ENCODE measurements at places on chromosomes 3 and 15.
A peak's percentile ranks its signal among the peaks of the same experiment; 100 is the strongest.

GRCh38 chr15:40875991-40876730, 2.1 kb upstream of the RHOV start:
- DNase-seq, result no peak

GRCh38 chr3:56118968-56119367, 349.3 kb downstream of the ERC2 start:
- no peak for DNase-seq

GRCh38 chr3:67648229-67648628, 6.2 kb downstream of the SUCLG2 start:
- no peak for DNase-seq

- DNase-seq, result no peak
These were observed 13.8 kb upstream of the ADPGK start for GRCh38 chr15:72797338-72797689.

GRCh38 chr3:55330355-55330754, 156.8 kb downstream of the WNT5A start:
- DNase-seq, result no peak

- DNase-seq, result no peak
These were observed 105.9 kb upstream of the MLF1 start for GRCh38 chr3:158465074-158465473.

DNA sequence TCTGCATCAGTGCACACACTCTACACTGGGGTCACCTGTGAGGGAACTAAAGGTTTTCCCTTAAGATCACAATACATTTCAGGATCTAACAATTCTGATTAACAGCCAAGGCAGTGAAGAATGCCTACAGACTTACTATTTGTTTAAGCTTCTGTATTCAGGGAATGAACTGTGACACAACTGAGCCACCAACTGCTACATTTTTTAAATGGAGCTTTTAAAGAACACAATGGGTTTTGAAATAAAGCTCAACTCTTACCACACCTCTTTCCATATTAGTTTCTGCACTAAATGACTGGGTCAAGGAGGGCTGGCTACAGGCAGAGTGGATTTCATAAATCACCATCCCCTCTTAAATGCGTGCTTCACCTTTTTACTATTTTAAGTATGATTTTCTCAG, 100.2 kb downstream of the TMCC1 start:
- no peak for DNase-seq

DNA sequence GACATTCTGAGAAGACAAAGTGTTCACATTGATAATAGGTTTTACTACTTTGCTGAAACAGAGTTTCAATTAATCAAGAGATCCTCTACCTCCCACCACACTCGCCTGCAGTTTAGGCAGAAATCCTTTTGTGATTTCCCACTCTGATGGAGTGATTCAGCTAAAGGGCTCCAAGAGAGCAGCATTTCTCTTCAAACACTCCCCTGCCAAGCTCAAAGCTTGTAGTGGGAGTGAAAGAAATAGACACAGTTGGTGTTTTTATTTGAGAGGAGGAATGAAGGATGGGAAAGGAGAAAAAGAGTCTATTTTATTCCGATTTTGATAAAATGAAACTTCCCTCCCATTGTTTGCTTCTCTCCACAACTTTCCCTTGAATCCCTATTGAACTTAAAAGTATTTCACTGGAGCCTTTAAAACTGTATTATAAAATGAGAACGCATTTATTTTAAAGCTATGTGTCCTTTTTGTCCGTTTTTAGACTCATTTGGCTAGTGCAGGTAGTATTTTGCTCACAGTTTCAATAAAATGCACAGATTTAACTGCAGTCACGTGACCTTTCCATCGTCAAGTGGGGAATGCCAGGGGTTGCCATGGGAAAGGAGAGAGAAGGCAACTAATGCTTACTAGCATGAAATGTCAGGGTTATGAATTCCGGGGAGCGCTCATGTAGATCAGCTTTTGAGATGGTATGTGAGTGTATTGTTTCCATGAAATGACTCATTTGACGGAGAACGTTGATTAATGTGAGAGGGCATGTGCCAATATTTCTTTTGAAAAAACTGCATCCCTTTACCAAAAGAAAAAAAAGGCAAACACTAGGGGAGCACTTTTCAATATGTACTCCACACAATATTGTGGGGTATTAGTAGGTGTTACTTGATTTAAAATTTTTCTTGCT, 7.7 kb upstream of the OSBPL11 start:
- DNase-seq, result no peak

DNA sequence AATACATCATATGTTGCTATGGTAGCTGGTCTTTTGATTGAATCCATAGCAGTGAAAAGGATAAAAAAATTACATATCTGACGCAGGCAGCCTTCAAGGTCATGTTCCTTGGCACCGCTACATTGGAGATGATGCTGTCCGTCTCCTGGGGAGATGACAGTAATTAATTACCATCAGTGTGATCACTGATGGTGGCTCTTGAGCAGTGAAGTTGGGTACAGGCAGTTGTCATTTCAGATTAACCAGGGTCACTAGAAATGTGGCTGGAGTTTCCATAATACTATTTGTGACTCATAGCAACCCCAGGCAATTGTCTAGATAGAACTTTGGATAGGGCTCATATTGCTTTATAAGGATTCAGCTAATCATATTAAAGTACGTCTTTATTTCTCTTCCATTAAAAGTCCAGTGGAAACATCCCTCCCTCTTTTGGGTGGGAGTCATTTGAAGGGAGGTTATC, 136.3 kb downstream of the THSD4 start:
- no peak for DNase-seq

GRCh38 chr3:187315872-187316271, 24.3 kb upstream of the MASP1 start:
- DNase-seq, result no peak

GRCh38 chr3:31958701-31959152, 22.3 kb downstream of the OSBPL10 start:
- DNase-seq, result no peak

DNA sequence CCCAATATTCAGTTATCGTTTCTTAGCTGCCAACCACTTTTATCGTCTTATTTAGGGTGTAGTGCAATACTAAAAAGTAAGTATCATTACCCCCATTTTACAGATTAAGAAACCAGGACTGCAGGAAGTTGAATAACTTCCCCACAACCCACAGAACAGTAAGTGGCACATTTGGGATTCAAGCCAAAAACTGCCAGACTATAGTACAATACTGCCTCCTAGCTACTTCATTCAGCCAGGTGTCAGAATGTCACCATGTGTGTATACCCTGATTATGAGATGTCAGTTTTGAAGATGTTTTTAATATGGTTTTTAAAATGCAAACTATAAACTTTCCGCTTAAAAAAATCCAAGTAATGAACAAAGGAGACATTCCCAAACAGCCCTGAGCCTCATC, 74.2 kb upstream of the PROK2 start:
- DNase-seq, result no peak

- no peak for DNase-seq
These were observed 27.8 kb upstream of the FLNB start for GRCh38 chr3:57980416-57980815.

- DNase-seq, result no peak
These were observed 67.4 kb downstream of the PIK3R4 start for GRCh38 chr3:130679218-130679617.

DNA sequence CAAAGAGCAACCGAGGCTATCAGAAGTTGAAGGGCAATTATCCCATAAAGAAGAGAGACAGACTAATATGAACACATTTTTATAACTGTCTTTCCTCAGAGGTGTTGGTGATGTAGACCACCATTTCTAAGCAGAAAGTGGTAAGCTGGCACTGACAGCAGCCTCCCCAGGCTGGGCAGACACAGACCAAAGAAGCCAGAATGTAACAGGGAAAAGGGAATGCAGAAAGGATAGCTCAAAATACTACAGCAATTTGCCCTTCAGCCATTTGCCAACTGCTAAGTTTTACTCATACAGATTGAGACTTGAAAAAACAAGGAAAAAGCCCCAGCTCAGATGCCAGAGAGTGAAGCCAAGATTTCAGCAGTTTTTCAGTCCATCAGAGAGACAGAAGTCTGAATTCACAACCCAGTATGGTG, 73.5 kb upstream of the ABI3BP start:
- no peak for DNase-seq

DNA sequence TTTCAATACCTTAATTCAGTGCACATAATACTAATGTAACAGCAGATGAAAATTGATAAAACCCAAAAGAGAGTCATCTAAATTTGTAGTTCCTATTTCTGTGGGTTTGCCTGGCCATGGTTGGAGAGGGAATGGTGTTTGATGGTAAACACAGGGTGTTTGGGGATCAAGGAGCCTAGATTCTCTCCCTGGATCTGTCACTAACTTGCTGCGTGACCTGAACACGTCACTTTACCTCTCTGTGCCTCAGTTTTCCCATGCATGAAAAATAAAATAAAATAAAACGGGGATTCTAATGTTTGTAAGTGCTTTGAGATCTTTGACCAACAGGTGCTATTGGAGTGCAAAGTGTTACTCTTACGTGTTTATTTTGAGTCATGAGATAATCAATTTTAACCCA, 49.8 kb downstream of the GHSR start:
- no peak for DNase-seq

DNA sequence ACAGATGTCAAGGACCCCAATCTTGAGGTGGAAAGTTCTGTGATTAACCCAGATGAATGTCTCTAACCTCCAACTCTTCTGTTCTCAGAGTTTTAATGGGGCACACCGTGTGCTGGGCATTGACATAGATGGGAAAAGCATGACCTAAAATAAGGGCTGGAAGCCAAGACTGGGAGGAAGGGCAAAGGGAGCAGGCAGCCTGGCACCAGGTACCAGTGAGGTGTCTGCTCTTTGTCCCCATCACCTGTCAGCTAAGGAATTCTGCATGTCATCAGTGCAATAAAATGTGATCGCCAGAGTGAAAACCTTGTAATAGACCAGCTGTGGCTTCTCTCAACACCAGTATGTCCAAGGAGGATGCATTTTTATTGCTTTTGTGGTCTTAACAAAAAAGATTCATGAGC, 143.5 kb upstream of the TPM1 start:
- no peak for DNase-seq

DNA sequence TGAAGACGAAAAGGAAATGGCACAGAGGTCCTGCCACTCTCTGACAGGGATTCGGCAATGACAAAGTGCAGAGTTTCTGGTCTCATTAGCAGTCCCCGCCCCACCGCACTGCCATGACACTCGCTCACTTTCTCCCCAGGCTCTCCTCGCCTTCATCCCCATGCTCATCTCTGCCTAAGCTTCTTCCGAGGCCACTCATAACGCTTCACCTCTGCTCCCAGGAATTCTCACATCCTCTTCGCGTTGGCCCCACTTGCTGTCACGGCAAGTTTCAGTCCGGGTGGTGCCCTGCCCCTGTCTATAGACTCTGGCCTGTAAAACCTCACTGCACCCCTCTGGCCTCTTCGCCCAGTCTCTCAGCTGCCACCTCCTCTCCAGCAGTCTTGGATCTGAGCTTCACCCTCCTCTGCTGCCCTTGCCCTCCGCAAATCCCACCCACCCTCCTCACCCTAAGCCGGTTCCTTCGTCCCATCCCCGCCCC, 654 bp downstream of the RUBCN start:
- DNase-seq, result peak; percentile 35

- DNase-seq, result no peak
These were observed 436 bp downstream of the ADPGK start for GRCh38 chr15:72783004-72783639.

GRCh38 chr15:89967881-89968280, 33.2 kb upstream of the ZNF710 start:
- no peak for DNase-seq

Measured in memory B cell (primary cell).